SK-MEL-5 (cell line): ENCODE measurements at places on chromosomes 7 and 10. TPM values are rescaled to one million over a fixed set of nuclear protein-coding genes. Genes with fewer than 3 reads are reported as not detected.

ZCCHC24 gene
- total RNA-seq = 3.3 and 4.0 TPM in 2 replicates

DHX32 gene
- total RNA-seq = 47.2 and 50.2 TPM in 2 replicates

DNA sequence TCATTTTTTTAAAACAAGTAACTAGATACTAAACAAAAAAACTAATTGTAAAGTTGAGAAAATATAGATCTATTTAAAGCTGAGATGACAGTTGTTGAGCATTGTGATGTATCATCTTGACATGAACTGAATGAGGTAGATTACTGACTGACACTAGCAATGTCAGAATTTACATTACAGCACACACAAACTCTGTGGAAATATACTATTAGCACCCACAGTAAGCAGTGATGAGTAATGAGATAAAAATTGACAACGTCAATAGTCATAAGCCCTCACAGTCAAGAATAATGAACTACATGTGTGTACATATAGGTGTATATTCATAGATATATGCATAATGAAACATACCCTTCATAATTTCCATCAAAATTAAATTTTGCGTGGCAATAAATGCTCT is 368.4 kb downstream of the TFEC start:
- DNase-seq = no peak

DNA sequence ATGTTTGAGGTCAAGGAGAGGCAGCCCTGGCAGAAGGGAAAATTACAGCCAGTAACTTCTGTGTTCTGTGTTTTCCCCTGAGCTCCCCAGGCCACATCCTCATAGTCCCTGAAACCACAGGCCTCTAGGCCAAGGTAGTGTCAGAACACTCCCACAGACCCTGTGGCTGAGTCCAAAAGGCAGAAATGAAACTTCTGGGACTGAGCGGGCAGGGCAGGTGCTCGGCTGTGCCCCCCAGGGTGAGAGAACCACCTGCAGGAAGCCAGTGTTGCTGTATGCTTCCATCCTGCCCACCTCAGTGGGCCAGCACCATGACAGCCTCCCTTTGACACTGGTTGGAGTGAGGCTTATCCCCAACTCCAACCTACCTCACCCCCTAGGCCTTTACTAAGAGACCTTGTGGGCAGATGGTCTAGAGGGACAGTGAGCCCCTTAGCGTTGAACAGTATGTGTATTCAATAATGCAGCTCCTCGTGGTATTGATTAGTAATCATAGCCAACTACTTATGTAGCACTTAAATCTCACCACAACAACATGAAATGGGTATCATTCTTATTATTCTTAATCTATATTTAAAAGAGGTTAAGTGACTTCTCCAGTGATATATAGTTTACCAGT is 30.3 kb downstream of the PIK3CG start:
- DNase-seq = no peak
